ENCODE measurements at places on chromosomes 7 and 10. TPM values are rescaled to one million over a fixed set of nuclear protein-coding genes. Genes with fewer than 3 reads are reported as not detected.

LIPK gene
- not detected for total RNA-seq

DDC gene
- not detected for total RNA-seq

PRLHR gene
- not detected for total RNA-seq

GPR85 gene
- total RNA-seq: not detected

IFRD1 gene
- 28.6 TPM for total RNA-seq

ADAM12 gene
- total RNA-seq: 0.45 TPM

MAP3K8 gene
- 12.6 TPM for total RNA-seq

CYP2C8 gene
- total RNA-seq: not detected

HOXA6 gene
- not detected for total RNA-seq

FAM25G gene
- total RNA-seq: not detected

PRSS37 gene
- total RNA-seq: not detected

GGCT gene
- 42.6 TPM for total RNA-seq

IL2RA gene
- total RNA-seq: 124 TPM

JAKMIP3 gene
- total RNA-seq: 0.07 TPM

CBLL1 gene
- total RNA-seq: 45.7 TPM

SPDYE6 gene
- total RNA-seq: not detected

TSC22D4 gene
- 113 TPM for total RNA-seq

ZNF316 gene
- total RNA-seq: 20.2 TPM

SLC16A12 gene
- total RNA-seq: not detected

IFIT5 gene
- 46.3 TPM for total RNA-seq

FXYD4 gene
- not detected for total RNA-seq

SH2D4B gene
- total RNA-seq: 0.07 TPM

Measured in activated CD4-positive, alpha-beta T cell treated with anti-CD3 and anti-CD28 coated beads, Interleukin-2, amount 10 ng/mL, durations not matched to agents 7 days and 5 days (primary cell).